Placental epithelial cell (primary cell): ENCODE measurements at places on chromosomes 5 and 9. TPM values are rescaled to one million over a fixed set of nuclear protein-coding genes. Genes with fewer than 3 reads are reported as not detected.

Gene NUTM2G
- total RNA-seq: 0.11 TPM in 1 of 2 replicates, not detected in the other

Gene TTC16
- not detected in 2 replicates for total RNA-seq

Gene FAM114A2
- total RNA-seq: 14.9 and 20.9 TPM in 2 replicates

Gene FOXD4L5
- total RNA-seq: 0.11 TPM in 1 of 2 replicates, not detected in the other

Gene ACOT12
- total RNA-seq: not detected in 2 replicates

Gene FOXD4L6
- total RNA-seq: 0.39 TPM in 1 of 2 replicates, not detected in the other
